HFFc6 (cell line): ENCODE measurements at places on chromosomes 4 and X.

GRCh38 chr4:86938771-86939520 is 4.1 kb downstream of the AFF1 start:
- DNase-seq = no peak

GRCh38 chr4:26342328-26343037 is 21.7 kb downstream of the RBPJ start:
- peak; percentile 86 for DNase-seq

GRCh38 chr4:6017800-6018199 is 431 bp downstream of the C4orf50 start:
- no peak for DNase-seq

DNA sequence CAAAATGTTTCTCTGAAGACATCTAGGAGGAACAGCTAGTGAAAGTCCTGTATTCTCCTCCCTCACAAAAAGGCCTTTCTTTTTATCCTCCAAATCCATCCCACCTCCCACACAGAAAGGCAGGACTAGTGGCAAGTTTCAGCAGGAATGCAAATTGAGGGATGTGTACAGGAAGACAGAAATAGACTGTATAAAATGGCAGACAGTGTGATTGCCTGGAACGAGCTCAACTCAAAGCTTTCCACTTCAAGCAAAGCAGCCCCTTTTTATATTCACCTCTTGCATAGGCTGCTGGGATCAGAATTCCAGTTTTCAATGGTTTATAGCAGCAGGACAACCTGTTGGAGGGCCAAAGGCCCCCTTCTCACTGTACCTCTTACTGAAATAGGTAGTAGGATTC is 57.5 kb downstream of the DCX start:
- DNase-seq = no peak

DNA sequence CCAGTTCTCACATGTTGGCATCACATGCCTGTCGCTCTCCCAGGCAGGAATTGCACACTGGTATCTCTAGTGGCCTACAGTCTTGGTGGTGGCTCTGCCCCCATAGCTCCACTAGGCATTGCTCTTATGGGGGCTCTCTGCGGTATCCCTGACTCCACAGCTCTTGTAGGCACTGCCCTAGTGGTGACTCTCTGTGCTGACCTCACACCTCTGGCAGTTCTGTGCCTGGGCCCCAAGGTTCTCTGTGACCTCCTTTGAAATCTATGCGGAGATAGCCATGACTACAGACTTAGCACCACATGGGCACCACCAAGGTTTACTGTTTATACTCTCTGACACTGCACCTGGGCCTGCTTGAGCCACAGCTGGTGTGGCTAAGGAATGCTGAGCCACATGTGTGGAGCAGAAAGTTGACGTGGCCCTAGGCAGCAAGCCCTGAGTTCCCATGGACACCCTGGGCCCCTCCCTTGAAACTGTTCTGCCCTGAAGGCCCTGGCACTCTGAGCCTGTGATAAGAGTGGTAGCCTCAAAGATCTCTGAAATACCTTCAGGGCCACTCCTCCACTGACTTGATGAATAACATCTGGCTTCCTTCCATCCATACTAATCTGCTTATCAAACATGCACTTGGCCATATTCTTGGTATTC is 8.0 kb downstream of the SLC9B1 start:
- DNase-seq = peak; percentile 7

DNA sequence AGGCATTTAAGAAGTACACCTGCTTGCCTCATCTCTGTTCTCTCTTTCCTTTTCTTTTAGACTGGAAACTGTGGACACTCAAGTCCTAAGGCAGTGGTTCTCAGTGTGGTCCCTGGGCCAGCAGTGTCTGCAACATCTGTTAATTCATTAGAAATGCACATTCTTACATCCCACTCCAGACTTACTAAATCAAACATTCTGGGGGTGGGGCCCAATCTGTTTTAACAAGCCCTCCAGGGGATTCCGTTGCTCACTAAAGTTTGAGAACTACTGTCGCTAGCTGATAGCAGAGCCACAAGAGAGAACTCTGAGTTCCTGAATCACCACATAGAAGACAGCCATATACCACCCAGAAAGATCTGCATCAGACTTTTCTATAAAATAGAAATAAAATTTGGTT is 430.6 kb downstream of the BCOR start:
- no peak for DNase-seq

- DNase-seq = no peak
Observed at GRCh38 chr4:118345813-118346212, 7.0 kb downstream of the PRSS12 start.

- DNase-seq = no peak
Observed at GRCh38 chr4:137067735-137068134, 464.6 kb downstream of the PCDH18 start.

DNA sequence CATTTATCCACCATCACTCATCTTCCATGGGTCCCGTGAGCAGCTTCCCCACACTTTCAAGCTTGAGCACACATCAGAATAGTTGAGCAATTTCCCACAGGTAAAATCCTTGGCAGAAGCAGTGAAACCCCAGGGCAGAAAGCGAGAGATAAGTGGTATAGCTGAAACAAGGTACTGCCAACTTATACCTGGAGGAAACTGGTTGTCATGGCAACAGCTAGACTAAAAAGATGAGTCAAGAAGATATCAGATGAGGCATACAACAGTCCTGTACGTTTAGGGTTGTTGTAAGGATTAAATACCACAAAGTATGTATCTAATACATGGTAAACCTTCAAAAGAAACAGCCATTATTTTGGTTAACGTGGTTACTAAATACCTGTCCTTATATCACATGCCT is 66.9 kb upstream of the PHOX2B start:
- DNase-seq = no peak

- DNase-seq = no peak
Observed at GRCh38 chr4:41471126-41472071, 66.6 kb upstream of the LIMCH1 start.

DNA sequence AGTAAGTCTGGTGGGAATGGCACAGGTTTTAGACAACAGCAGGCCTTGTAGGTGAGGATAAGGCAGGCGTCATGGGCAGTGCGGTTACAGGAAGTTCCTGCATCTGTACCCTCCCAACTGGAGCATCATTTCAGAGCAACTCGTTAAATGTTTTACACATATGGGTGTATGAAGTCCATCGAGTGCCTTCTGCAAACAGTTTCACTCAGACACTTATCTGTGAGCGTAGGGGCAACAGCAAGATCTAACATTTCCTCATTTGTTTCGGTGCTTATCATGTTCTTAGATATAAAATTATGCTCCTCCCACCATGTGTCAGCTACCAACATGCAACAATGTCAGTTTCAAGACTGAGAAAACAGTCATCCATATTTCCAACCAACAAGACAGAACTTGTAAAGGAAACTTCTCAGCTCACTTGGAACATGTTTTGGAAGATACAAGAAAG is 69.9 kb downstream of the ELOVL6 start:
- DNase-seq = no peak

DNA sequence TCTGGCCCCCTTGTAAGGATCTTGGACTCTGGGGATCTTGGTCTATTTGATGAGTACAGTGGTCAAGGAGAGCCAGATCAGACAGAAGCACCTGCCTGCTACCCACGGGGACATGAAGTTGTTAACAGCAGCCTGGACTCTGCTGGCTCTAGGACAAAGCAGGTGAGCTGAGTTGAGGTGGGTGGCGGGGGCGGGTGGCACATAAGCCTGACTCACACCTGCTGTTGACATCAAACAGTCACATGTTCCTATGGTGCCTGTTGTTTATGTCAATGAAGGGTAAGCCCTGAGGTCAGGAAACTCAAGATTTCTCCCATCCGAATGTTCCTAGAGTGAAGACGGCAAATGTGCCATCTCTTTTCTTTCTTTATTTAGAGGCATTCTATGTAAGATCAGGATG is 50.1 kb upstream of the CLNK start:
- DNase-seq = no peak

- DNase-seq = no peak
Observed at GRCh38 chrX:132094164-132094563, 33.7 kb downstream of the FRMD7 start.

GRCh38 chr4:151564321-151564720 is 155.3 kb downstream of the FHIP1A start:
- DNase-seq = no peak
